DMS53 (cell line): ENCODE measurements at places on chromosomes 12 and 14.
A peak's percentile ranks its signal among the peaks of the same experiment; 100 is the strongest.

- DNase-seq, result no peak
Observed at GRCh38 chr12:91990525-91990924, 155.1 kb downstream of the BTG1 start.

DNA sequence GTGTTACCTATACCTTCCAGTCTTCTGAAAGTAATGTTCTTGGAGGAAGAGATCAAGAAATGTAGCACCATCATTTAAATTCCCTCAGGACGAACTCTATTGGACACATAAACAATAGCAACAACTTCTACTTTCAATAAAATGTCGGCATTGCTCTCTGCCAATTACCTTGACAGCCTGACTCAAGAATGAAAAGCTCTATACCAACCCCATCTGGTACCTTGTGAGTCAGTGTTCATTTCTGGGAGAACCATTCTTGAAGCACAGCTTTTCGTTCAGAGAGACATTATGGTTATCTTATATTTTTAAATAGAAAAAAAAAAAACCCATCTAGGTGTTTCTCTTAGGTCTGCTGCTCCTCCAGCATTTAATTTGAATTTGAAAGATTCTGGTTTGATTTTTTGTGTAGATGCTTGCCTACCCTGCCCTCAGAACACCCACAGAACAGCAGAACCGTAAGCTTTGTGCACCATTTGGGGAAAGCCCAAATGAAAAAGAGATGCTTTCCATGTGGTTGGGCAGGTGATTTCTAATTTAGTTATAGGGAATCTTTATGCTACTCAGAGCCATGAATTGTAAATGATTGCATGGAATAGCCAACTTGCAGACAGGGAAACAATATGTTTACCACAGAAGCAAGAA lies 156.0 kb downstream of the SAMD4A start:
- peak; percentile 15 for DNase-seq

GRCh38 chr14:69260861-69261564 lies 1.1 kb downstream of the GALNT16 start:
- DNase-seq, result peak; percentile 67

GRCh38 chr14:60355768-60356167 lies 106.7 kb downstream of the PPM1A start:
- DNase-seq, result no peak

DNA sequence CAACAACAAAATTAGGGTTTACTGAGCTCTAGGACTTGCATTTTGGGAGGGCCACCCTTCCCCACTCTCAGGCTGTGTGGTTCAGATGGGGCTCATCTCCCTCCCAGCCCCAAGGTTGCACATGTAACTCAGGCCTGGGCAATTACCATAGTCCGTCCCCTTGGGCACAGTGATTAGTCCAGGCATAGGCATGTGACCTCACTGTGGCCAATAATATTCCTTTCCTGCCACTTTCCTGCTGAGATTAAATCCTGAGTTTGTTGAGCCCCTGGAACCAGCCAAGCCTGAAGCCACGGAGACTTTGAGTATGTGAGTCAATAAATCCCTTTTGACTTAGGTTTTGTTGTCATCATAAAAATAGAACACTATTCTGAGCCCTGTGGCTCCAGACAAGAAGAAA lies 113.0 kb downstream of the AACS start:
- no peak for DNase-seq

GRCh38 chr14:20782280-20782890 lies 1.3 kb downstream of the RNASE6 start:
- no peak for DNase-seq

- peak; percentile 72 for DNase-seq
Observed at GRCh38 chr12:68113644-68114043, 45.9 kb downstream of the IFNG start.
